ENCODE measurements at places on chromosomes 6 and 20.

GRCh38 chr6:19356692-19357091 lies 480.5 kb upstream of the ID4 start:
- no peak for DNase-seq

DNA sequence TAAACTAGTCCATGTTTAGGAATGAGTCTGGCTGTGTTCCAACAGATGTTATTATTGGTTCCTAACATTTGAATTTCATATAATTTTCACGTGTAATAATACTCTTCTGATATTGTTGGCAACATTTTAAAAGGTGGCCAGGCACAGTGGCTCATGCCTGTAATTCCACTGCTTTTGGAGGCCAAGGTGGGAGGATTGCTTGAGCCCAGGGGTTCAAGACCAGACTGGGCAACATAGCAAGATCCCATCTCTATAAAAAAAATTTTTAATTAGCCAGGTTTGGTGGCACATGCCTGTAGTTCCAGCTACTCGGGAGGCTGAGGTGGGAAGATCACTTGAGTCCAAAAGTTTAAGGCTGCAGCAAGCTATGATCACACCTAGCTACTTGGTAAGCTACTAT lies 116.2 kb downstream of the MTHFD1L start:
- no peak for DNase-seq

- no peak for DNase-seq
Measured at GRCh38 chr6:55175078-55176049, 1.0 kb downstream of the HCRTR2 start.

GRCh38 chr6:38739532-38739931 lies 24.4 kb downstream of the DNAH8 start:
- DNase-seq = no peak

DNA sequence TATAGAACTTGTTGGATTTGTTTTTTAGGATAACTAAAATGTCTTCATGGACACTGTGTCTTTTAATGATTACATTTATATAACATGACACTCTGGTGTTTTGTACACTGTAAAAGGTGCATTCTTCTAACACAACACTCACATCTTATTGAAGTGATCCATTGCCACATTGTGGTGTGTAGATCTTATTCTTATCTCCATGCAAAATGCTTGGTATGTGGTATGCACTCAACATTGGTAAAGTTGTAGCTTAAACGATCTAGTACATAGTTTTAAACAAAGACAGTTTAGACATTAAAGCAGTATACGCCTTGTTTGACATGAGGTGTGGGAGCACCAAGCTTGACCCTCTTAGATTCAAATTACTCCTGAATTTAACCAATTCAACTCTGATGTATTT lies 84.7 kb downstream of the SASH1 start:
- no peak for DNase-seq

DNA sequence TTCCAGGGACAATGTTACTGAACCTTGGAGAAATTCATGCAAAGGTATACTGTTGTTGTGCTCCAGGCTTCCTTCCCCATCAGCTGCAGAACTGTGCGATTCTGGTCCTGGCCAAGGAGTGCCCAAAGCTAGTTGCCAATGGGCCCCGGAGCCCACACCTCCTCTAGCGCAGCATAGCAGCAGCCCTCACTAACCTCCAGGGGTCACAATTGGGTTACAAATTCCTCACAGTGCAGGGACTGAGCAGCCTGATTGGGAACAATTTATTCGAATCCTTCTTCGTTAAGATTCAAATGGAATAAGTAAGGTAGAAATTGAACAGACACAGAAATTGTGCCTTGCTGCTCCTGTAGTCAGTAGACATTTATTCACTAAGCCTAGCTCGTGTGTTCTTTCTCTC lies 284.9 kb downstream of the PRKN start:
- peak; percentile 9 for DNase-seq

DNA sequence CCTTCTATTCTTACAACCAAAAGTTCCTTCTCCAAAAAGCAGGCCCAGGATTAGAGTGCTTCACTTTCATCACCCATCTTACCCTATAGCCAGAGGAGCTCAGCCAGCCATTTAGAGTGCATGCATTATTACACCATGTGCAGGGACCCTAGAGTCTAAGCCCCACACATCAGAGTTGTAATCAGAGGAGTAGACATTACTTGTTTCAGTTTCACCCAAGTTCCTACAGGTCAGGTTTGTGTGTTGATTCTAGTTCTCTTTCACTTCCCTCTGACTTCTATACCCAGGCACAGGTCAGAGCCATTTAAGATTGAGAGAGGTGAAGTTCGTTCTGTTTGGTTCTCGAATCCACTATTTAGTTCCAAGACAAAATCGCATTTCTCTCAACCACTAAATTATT lies 16.3 kb upstream of the ARFGEF3 start:
- no peak for DNase-seq

DNA sequence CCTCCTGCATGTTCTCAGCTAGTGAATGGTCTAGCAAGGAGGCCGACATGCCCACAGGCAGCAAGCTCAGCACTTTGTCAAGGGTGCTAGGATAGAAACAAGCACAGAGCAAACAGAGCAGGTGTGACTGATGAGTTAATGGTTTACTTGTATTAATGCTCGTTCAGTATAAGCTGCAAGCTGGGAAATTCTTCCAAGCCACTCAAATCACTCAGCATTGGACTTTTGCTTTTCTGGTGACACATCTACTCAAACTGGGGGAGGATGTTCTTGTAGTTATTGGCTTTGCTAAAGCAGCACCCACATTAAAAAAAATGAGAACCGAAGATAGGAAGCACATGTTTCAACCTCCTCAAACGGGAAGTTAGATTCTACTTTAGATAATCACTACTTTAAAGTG lies 43.1 kb upstream of the NEDD9 start:
- no peak for DNase-seq

DNA sequence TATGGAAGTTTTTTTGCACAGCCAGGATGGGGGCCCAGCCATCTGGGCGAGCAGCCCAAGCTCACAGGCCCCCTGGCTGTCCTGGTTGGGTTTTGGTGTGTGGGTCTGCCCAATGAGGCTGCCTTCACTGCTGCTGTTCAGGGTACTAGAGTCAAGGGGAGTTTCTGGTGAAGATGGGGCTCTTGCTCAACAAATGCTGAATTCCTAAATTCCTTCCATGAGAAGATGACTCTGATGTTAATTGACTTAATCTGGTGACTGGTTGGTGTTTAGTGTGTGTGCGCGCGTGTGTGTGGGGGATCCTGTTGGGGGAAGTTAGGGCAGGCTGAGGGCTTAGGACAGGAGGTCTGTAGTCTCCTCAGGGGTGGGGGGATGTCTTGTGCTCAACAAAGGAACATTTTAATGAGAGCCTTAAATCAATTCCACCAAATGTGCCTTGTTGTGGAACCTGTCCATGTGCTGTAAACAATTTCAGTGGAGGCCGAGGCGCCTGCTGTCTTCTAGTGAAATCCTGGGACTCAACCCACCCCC lies 1.9 kb downstream of the PTK7 start:
- no peak for DNase-seq
